Regular cardiac myocyte (primary cell): ENCODE measurements at places on chromosomes 5 and 9. TPM values are rescaled to one million over a fixed set of nuclear protein-coding genes. Genes with fewer than 3 reads are reported as not detected.

Gene PAPPA
- total RNA-seq = 143 and 435 TPM in 2 replicates

Gene PCDHGA12
- total RNA-seq = 6.7 and 14.7 TPM in 2 replicates

Gene PCDHGC3
- 24.7 and 31.0 TPM in 2 replicates for total RNA-seq

Gene SPATA31C1
- not detected in 2 replicates for total RNA-seq

Gene IRX4
- not detected in 2 replicates for total RNA-seq

Gene CCDC192
- not detected in 2 replicates for total RNA-seq

Gene PAIP1
- total RNA-seq = 76.1 and 82.2 TPM in 2 replicates

Gene IFNA21
- total RNA-seq = not detected in 2 replicates

Gene FOXD4L3
- under 0.01 and 0.28 TPM in 2 replicates for total RNA-seq

Gene PCDHGB4
- total RNA-seq = 9.6 and 22.0 TPM in 2 replicates

Gene SOX30
- total RNA-seq = under 0.01 TPM in 1 of 2 replicates, not detected in the other

Gene FIBCD1
- total RNA-seq = 3.3 and 3.4 TPM in 2 replicates

Gene BAAT
- under 0.01 and 0.19 TPM in 2 replicates for total RNA-seq

Gene PCDHAC1
- total RNA-seq = under 0.01 and 0.56 TPM in 2 replicates

Gene LCN1
- under 0.01 TPM in 1 of 2 replicates, not detected in the other for total RNA-seq

Gene CARTPT
- not detected in 2 replicates for total RNA-seq

Gene CBY3
- total RNA-seq = not detected in 2 replicates

Gene LCNL1
- 0.85 TPM in 1 of 2 replicates, not detected in the other for total RNA-seq

Gene ZNF454
- total RNA-seq = 0.96 and 2.0 TPM in 2 replicates

Gene OR1L1
- not detected in 2 replicates for total RNA-seq

Gene PCDHGB2
- total RNA-seq = 1.2 and 2.5 TPM in 2 replicates

Gene PCDHB10
- total RNA-seq = 0.19 and 1.7 TPM in 2 replicates

Gene SLC6A19
- not detected in 2 replicates for total RNA-seq

Gene PPIC
- total RNA-seq = 54.4 and 88.0 TPM in 2 replicates

Gene GLRA1
- not detected in 2 replicates for total RNA-seq

Gene OR5C1
- not detected in 2 replicates for total RNA-seq

Gene SLC22A4
- 1.2 and 2.3 TPM in 2 replicates for total RNA-seq

Gene BTNL3
- total RNA-seq = not detected in 2 replicates

Gene CDC20B
- 0.19 and 0.56 TPM in 2 replicates for total RNA-seq

Gene GABRG2
- not detected in 2 replicates for total RNA-seq

Gene ANKRA2
- total RNA-seq = 12.8 and 28.8 TPM in 2 replicates

Gene VDAC1
- 462 and 530 TPM in 2 replicates for total RNA-seq

Gene CRB2
- total RNA-seq = under 0.01 TPM in 1 of 2 replicates, not detected in the other

Gene TMEM174
- not detected in 2 replicates for total RNA-seq

Gene DBH
- total RNA-seq = not detected in 2 replicates
